ENCODE measurements at places on chromosomes 1 and 21.

DNA sequence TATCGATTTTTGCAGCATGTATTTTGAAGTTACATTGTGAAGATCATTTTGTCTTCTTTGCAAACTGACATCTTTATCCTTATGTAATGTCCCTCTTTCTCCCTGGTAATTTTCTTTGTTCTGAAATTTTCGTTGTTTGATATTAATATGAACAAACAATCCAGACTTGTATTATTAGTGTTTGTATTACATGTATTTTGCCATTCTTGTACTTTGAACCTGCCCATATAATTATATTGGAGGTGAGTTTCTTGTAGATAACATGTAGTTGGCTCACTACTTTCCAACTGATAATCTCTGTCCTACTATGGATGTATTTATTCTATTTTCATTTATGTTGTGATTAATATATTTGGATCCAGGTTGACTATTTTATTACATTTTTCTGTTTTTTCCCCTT, 27.1 kb downstream of the OBSCN start:
- DNase-seq: no peak

GRCh38 chr1:178220094-178220493, 126.2 kb downstream of the RASAL2 start:
- DNase-seq: no peak

DNA sequence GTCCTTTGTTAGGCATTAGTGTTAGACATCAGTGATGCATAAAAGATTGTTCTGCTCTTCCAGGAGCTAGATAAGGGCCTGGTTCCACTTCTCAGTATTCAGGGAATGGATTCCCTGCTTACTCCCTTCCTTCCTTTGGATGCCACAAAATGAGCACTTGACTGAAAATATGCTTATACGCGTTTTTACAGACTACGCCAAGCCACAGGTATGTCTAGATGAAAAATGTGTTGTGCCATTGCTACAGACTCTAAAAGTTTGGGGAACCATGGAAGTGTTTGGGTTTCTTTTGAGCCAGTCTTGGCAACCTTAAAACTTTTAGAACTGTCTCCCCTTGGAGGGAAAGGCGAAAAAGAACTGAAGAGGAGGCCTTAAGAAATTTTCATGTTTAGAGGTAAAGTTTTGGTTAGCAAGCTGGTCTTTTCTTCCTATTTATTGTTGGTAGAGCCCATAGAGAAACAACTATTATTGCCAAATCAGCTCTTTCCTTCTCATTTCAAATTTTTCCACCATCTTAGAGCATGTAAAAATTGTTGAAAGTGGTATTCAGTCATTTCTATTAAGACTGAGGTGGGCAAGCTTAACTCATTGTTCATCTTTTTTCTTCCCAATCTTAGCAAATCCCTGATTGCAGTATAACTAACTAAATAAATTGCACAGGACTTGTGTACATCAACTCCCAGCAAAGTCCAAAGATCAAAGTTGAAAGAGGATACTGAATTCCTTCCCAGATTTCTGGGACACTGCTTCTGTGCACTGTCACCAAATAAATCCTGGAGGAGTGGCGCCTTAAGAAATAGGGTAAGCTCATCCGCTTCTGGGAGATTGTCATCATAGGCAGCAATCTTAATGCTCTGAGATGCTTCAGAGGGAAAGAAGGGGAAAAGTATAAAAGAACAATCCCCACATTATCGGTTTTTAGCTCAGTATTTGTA, 18.9 kb downstream of the FGGY start:
- no peak for DNase-seq

GRCh38 chr1:55898181-55898580, 681.2 kb downstream of the PLPP3 start:
- no peak for DNase-seq

GRCh38 chr1:55980582-55980981, 598.8 kb downstream of the PLPP3 start:
- DNase-seq: no peak

GRCh38 chr1:50742523-50742922, 217.5 kb downstream of the FAF1 start:
- DNase-seq: no peak

Measured in NCI-H1417 treated with DMSO at 0.1 percent for 48 hours (cell line).